ENCODE measurements at places on chromosomes 7 and 10.

GRCh38 chr7:1713502-1714484, 43.7 kb downstream of the ELFN1 start:
- DNase-seq, result no peak

DNA sequence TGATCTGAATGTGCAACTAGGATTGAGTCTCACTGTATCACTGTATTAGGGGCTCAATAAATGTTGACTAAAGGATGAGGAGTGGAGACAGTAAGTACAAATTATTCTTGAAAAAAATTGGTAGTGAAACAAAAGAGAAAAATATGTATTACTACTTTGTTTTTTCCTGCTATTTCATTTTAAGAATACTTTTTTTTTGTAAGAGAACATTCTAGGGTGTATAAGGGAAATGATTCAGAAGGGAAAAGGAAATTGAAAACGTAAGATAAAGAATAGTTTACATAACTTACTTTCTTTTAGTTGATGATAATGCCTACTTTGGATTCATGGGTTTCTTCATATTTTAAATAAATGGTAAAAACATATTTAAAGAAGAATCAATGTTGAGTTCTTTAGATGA, 9.6 kb downstream of the CAPZA2 start:
- no peak for DNase-seq

GRCh38 chr10:7817984-7818294, 366 bp upstream of the TAF3 start:
- no peak for DNase-seq

DNA sequence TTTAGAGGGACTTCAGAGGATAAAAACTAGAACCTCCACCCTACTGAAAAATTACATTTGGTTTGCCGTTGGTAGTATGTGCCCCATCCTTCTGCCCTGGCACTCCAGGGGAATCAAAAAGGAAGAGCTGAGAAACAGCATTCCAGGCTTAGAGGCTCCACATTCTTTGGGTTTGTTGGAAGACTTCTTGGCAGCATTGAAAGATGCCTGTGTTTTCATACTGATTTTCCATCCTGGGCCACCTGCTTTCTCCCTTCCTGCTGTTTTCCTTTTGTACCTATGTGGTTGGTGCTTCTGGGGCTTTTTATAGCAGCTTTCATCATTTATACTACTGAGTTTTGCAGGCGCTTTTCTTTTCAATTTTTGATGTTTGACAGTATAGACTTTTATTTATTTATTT, 61.7 kb downstream of the AUTS2 start:
- no peak for DNase-seq

DNA sequence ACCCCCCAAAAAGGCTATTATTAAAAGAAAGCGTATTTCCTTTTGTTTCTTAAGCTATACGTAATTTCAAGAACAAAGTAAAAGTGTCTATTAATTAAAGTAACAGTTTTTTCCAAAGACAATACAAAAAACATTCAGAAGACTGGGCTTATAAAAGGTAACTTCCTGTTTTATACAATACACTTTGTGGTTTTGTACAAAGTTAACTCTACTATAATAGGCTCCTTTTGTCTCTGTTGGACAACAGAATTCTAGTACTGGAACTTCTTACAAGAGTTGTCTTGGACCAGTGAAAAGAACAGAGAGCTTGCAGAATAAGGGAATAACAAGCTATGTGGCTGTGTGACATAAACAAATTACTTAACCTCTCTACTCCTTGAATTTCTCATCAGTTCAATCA, 21.5 kb downstream of the SFMBT2 start:
- DNase-seq, result no peak

DNA sequence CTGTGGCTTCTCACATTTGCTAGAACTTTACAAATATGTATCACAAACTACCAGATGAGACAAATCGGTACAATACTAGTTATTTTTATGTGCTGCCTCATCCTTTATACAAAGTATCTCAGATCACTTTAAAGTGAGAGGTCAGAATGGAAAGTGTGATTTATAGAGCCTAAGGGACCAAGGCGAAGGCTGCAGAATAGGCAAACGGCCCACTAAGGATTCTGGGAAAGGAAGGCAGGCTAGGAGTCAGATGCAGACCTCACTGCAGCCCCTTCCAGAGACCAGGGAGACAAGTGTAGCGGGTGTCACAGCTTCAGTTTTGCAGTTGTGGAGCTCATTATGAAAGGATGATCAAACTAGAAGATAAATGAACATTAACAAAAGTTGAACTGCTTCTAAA, 190.6 kb downstream of the HIBADH start:
- DNase-seq, result no peak

GRCh38 chr10:131651674-131652437, 249.0 kb upstream of the PPP2R2D start:
- DNase-seq, result no peak

DNA sequence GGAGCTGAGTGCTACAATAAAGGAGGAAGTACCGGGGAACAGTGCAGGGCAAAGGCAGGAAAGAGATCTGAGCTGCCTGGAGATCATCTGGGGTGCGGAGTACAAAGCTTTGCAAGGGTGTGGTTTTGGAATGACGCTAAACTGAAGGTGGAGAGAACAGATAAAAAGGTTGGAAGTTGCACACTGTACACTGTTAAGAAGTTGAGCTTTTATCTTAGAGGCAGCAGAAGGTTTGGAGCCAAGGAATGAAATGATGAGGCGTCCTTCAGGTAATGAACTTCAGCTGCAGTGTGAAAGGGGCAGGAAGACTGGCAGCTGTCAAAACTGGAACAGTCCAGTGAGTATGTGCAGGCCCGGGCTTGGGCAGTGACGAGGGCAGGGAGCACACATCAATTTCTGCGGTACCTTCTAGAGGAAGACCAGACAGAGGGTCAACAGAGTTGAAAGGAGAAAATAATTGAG, 7.2 kb upstream of the ANKRD61 start:
- DNase-seq, result no peak

GRCh38 chr7:106668861-106669524, 8.0 kb upstream of the CCDC71L start:
- DNase-seq, result no peak

DNA sequence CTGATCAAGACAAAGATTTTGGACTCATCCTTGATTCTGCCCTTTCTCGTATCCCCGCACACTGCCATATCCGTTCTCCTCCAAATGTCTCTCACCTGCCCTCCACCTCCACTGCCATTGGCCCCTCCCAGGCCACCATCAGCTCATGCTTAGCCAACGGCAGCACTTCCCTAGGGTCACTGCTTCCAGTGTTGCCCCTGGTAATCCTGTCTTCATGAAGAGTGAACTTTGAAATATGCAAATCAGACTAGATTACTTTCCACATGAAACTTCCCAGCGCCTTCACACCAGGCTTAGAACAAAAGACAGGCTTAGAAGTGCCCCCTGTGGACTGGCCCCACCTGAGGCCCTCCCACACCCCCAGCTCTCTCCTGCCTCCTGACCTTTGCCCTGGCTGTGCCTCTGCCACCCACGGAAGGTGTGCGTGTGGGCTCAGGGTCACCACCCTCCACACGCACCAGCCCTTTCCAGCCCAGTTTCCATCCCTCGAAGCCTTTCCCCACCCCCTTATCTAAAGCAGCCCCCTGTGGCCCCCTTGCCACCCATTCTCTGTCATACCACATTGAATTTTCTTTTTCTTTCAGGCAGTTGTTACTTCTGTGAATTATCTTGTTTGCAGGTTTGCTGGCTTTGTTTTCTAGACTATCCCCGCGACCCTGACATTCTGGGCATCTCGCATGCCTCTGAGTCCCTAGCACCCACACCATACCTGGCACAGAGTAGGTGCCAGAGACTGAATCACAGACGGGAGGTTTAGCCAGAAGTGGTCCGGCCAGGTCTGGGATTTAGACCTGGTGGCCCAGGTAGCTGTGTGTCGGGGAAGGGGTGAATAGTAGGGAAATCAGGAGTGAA, 26.8 kb upstream of the C10orf53 start:
- no peak for DNase-seq

DNA sequence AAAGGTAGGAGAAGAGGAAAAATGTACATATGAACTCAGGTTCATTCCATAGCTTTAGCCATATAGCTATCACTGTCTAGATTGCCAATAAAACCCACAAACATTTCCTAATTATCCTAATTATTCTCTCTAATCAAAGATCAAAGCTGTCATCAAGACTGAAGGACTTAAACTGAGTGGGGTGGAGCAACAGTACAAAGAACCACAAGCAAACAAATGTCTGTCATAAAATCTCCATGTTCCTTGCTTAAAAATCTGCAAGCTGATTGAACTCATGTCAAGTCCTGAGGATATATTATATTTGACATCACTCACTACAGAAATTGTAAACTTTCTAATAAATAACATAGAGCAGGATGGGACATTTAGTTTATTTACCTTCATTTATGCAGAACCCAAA, 315.9 kb downstream of the SNX13 start:
- DNase-seq, result no peak

- DNase-seq, result no peak
Measured at GRCh38 chr7:48525736-48526732, 354.8 kb downstream of the ABCA13 start.

GRCh38 chr10:51124852-51125251, 50.6 kb downstream of the PRKG1 start:
- DNase-seq, result no peak

DNA sequence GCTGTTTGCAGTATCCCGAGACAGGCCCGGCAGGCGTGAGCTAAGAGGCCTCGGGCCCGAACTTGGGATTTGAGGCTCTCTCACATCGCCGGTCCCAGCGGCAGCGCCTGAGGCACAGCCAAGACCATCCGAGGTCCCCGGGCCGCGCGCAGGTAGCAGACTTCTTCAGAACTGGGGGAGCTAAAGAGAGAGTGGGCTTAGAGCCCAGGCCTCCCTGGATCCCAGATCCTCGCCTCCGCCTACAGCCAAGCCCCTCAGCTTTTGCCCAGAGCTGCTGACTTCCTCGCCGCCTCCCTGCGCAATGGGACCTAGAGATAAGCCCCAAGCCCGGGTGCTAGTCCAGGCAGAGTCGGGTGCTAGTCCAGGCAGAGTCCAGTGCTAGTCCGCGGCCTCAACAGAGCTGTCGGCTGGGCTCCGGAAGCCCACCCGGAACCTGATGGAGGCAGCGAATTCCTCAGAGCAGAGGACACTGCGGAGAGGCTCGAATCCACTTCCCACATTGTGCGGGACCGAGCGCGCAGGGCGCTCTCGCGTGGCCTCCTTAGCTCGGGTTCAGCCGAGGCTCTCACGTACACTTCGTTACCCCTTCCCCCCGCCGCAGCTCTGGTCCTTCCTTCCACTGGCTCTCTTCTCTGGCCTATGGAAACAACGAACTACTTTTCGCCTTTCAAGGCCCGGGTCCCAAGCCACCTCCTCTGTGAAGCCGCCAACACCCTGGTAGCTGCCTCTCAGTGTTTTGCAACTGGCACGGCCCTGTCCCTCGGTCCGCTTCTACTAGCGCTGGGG, 5.8 kb downstream of the LBX1 start:
- no peak for DNase-seq

Measured in NCI-H446 (cell line).